Stimulated activated CD4-positive, alpha-beta T cell treated with anti-CD3 and anti-CD28 coated beads, Interleukin-4, amount 100 ng/mL, for 24 hours (primary cell): ENCODE measurements at places on chromosomes 2 and 18.
A peak's percentile ranks its signal among the peaks of the same experiment; 100 is the strongest.

GRCh38 chr2:46917628-46918027 lies 2.0 kb upstream of the MCFD2 start:
- no peak for DNase-seq

GRCh38 chr2:12719400-12720277 lies 2.9 kb downstream of the TRIB2 start:
- DNase-seq = no peak

DNA sequence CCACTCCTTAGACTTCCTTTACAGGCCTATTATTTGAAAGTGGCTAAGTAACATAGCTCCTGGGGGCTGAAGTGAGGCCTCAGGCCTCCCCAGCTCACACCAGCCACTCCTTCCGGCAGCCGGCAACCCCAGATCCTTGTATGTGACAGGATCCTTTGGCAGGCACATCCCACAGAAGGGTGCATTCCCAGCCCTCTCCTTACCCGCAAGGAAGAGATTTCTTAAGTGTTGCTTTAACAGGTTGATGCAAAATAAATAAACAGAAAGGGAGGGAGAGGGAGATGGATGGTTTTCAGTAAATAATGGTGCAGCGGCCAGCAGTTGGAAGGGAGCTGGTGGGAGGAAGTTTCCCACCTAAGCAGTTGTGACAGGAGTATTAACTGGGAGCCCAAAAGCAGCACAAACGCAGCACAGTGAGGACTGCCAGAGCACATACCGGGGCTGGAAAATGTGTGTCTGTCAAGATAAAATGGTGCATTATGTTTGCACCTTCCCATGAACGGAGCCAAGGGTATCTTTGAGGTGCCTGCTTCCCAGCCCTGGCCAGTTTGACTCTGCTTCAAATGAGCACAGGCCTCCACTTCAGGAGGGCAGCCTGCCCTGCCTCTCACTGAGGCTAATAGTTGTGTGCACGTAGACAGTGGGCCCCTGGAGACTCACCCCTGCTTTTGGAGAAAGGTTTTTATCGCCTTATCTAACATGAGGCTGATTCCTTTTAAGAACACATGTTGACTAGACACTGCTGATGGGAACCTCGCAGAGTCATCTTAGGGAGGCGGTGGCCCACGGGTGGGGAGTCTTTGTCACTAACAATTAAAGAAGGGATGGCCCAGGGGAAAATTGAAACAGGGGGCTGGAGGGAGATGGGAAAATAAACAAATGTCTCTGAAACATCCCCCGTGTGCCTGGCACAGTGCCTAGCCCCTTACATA lies 32.8 kb downstream of the NRP2 start:
- DNase-seq = no peak

GRCh38 chr2:201909348-201909747 lies 103.0 kb downstream of the CDK15 start:
- no peak for DNase-seq

DNA sequence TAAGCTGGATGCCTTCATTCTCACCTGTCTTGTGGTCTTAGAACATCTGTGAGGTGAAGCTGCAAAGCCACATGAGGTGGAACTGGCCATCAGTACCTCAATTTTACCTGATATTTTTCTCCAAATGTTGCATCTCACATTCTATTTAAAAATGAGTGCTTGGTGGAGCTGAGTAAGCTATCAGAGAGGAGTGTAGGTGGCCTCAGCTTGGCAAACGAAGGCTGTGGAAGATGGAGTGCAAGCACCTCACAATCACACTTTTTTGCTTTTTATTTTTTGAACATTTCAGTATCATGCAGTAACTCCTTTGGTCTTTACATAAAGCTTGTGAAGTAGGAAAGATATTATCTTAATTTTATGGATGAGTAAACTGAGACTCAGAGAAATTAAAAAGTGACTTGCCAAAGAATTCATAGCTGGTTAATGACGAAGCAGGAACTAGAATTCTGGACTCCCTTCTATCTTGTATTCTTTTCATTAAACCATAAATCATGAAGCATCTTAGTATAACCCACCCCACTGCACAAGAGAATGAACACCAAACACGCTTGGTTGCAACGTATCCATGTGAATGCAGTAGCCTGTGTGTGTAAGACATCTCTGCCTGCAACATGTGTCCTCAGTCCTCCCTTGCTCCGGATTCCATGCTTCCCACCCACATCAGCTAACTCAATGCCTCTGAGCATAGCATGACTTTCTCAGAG lies 27.2 kb downstream of the C2orf49 start:
- no peak for DNase-seq

DNA sequence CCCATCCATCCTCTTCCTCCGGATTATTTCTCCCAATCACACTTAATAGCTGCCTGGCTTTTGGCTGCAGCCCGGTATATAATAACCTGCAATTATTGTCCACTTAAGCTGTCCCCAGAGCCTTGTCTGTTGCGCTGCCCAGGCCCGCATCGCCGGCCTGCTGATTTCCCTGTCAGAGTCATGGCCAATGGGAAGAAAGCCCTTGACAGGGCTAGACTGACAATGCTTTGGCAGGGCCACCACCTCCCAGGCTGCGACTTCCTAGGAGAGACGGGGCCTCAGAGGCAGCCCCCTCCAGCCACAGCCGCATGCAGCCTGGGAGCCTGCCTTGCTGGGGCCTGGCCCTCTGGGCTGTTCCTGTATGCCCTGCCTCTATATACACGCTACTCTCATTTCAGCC lies 10.0 kb upstream of the CELF4 start:
- no peak for DNase-seq

GRCh38 chr18:55510809-55511208 lies 77.2 kb downstream of the TCF4 start:
- DNase-seq = no peak

DNA sequence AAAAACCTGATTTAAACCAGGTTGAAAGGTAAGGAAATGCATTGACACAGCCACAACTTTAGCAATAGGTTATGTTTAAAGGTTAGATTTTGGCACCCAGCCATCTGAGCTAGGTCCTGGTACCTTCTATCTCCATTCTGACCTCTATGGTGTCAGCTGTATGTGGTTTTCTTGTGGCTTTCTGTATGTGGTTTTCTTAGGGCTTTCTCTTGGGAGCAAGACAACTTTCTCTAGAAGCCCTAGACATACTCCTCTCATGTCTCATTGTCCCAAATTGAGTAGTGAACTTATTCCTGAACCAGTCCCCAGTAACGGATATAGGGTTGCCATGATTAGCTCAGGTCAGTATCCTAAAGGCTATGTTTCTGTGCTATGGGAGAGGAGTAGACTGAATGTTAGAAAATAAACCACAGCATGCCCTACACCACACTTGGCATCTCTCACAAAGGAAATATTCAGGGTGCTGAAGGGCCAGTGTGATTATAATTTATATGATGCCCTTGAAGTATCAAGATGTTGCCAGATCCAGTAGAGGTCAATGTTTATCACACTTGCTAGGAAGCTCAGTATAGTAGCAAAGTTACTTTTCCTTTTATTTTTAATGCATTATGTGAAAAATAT lies 176.1 kb downstream of the CAPN13 start:
- no peak for DNase-seq

DNA sequence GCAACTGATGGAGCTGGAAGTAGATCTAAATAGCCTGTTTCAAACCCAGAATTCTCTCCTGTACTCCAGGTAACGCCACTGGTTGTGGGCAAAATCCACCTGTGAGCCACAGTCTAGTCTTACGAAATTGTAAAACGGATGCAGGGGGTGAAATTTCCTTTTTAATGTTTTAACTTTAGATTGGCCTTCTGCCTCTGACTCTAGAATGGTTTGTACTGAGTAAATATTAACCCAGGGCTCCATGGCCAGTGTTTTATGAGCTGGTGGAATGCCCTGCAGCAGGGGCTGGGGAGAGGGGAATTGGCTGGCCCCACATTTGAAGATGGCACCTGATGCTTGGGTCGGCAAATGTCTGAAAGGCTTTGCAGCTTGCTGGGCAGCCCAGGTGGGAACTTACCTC lies 156.6 kb downstream of the MYCN start:
- DNase-seq = no peak

GRCh38 chr2:119241205-119241532 lies 17.5 kb downstream of the STEAP3 start:
- DNase-seq = no peak

GRCh38 chr2:44805401-44806235 lies 135.9 kb upstream of the SIX3 start:
- DNase-seq = no peak

DNA sequence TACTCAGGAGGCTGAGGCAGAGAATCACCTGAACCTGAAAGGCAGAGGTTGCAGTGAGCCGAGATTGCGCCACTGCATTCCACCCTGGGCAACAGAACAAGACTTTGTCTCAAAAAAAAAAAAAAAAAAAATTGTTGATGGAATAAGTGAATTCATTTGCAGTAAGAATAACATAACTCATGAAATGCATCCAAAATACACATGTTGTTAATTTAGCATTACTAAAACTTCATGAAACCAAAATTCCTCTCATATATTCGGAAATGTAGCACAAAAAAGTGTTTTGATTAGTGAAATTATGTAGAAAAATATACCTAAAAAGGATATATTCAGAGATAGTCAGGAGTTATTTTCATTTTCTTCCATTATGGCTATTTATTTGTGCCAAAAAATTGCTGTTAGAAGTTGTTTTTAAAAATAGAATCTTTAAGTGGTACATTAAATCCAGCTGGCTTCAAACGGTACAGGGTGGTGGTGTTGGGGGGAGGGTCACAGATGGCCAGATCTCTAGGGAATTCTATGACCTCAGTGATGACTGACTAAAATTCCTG lies 78.2 kb upstream of the UGP2 start:
- DNase-seq = no peak

DNA sequence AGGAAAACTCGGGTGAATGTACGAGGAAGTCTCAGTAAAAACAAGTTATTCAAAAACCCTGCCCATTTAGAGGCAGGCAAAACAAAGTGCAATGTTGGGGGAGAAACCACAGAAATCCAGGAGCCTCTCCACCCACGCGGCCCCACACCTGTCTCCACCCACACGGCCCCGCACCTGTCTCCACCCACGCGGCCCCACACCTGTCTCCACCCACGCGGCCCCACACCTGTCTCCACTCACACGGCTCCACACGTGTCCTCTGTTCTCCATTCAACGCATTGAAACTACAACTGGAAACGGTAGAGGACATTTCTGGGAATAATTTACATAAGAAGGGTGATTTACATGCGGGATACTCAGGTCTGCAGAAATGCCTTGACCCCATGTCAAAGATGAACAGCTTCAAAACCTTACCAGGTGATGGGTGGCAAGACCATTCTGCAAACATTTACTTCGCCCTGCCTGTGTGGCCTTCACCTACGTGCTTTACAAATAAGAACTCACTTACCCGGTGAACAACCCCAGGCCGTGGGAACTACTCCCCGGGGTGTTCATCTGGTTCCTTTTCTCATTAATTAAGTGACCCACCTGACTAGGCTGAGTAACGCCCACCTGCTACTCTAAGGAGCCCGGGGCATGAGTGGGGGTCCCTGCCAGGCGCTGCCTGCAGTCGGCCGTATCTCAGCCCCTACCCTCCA lies 100.4 kb downstream of the EIPR1 start:
- no peak for DNase-seq

- DNase-seq = no peak
Observed at GRCh38 chr2:219362524-219363164, 25.1 kb downstream of the DNPEP start.

- no peak for DNase-seq
Observed at GRCh38 chr2:183124957-183125255, 663 bp downstream of the NUP35 start.

DNA sequence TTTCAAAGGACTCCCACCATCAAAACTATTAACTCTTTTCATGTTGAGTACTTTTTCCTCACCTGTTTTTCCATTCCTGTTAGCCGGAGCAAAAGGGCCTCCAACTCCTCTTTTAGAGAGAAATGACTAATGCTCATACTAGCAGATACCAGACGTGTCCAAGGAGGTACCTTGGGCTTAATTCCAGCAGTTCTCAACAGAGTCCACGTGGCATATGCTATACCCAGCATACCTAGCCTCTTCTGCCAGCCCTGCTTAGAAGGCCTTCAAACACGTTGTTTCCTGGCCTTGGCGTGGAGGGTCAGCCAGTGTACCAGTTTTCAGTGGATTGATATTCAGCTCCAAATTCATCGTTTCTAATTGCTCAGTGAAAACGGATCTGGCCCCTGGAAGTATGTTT lies 123.9 kb downstream of the MGAT5 start:
- no peak for DNase-seq

DNA sequence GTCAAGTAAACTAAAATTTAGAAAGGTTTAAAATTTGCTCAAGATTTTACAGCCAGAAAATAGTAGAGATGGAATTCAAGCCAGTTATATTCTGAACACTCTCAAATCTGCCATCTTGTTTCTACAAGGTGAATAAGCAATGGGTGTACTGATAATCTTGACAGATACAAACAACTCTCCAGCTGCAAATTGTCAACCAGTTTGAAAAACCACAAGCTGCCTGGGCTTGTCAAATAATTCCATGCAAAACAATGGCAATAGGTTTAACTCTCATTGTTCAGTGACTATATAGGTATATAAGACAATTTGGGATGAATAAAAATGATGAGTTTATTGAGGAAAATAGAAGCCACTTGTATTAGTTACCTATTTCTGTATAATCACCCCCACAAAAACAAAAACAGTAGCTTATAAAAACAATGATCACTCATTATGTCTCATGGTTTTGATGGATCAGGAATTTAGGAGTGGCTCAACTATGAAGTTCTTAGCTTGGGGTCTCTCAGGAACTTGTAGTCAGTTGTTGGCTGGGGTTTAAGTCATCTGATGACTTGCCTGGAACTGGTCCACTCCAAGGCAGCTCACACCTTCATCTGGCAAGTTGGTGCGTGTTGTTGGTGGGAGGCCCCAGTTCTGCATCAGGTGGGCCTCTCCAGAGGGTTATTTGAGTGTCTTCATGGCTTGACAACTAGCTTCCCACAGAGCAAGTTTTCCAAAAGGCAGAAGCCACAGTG lies 12.6 kb upstream of the EVA1A start:
- DNase-seq = no peak

- DNase-seq = no peak
Observed at GRCh38 chr2:34545486-34546136, 946.5 kb upstream of the FAM98A start.

DNA sequence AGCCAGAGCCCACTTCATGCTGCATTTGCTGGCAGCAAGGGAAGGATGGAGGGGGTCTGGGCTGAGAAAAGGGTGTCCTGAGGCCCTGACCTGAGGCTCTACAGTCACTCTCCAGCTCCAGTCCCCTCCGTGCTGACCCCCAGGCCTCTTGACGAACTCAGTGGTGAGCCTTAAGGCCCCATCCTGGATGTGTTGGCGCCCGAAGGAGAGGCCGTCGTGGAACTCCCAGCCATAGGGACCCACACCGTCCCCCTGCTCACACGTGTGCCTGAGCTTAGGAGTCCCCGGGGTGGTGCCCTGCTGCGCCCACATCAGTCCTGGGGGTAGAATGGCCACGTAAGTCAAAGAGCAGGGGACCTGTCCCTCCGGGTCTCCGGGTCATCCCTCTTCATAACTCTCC lies 776 bp downstream of the MOGS start:
- DNase-seq = no peak

GRCh38 chr2:42492691-42493467 lies 903 bp downstream of the KCNG3 start:
- DNase-seq = peak; percentile 6

- DNase-seq = no peak
Observed at GRCh38 chr2:147173189-147173581, 671.6 kb upstream of the ACVR2A start.
